ENCODE measurements at places on chromosomes 7 and 10.

DNA sequence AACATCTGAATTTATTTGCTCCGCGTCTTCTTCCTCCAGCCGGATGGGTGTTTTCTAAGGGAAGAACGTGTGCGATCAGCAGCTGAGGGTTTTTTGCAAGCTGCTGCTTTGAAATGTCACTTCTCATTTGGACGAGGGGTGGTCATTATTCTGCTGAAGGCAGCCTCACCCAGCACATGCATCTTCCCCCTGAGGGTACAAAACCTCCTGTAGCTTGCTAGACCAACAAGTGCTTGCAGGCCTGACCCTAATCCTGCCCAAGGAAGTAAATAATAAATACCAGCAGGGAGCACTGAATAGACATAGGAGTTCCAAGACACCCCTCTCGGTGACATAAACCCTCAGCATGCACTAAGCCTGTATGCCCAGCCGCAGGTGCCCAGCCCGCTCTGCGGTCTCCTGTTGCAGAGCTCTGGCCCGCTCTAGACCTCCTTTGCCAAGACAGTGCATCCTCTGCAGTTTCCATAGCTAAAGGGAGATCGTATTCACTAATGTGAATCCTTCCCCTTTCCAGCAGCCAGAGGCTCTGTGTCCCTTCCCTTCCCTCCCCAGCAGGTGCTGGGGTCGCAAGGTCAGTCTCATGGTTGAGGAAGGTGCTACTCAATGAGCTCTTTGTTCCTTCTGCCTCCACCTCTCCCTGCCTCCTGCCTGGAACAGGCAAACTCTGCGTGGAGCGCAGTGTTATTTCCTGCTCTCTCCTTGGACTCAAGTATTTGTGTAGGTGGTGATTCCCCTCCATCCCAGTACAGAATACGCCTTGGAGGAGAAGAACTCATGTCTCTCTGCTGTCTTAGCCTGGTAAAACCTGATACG is 36.6 kb downstream of the SBDS start:
- no peak for DNase-seq

- no peak for DNase-seq
These were observed 127.1 kb upstream of the CHST15 start for GRCh38 chr10:124220547-124220946.

GRCh38 chr10:72567421-72567820 is 58.5 kb downstream of the MICU1 start:
- DNase-seq = no peak

DNA sequence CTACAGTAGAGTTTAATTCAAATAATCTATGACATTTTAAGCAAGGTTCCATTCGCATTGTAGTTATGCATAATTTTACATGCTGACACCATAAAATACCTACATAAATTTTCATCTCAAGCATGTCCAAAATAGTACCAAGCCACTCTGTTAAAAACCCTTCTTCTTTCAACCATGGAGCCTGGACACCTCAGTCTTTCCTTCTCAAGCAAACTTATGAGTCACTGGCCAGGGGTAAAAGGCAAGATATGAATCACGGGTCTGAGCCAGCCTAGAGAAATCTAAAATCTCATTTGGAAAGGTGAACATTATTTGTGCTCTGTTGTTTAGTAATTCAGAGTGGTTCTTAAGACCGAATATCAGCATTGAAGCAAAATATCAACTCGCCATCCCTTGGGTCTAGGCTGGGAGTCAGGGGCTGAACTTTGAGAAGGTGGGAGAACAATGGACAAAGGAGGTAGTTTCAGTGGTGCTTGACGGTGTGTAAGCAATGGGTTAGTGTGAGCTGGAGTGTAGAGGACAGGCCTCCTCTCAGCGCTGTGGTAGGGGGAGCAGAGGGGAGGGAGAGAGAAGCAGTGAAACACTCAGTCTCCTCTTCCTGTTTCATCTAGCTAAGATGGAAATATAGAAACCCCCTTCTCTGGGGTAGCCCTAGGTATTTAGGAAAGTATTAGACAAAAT is 19.1 kb upstream of the GPAM start:
- DNase-seq = no peak

- DNase-seq = no peak
These were observed 32.1 kb downstream of the SGCE start for GRCh38 chr7:94623820-94624219.

DNA sequence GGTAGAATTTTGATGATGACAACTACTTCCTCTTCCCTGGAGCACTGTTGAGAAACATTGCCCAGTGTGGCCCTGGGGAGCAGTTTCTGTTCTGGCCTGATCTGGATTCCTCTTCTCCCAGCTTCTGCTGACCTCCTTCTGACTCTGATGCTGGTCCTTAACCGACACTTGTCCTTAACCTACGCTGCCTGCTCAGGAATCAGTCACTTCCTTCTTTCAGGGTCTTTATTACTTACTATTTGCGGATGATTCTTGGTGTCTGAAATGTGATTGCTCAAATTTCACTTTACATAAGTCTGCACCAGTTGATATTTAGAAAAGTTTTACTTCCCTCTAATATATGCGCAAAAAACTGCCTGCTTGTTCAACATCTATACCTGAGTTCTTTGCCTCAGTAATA is 164.1 kb downstream of the PTEN start:
- DNase-seq = no peak

- DNase-seq = no peak
These were observed 63.1 kb downstream of the CYTH3 start for GRCh38 chr7:6209340-6209739.

GRCh38 chr10:35942057-35942456 is 300.0 kb upstream of the FZD8 start:
- DNase-seq = no peak

DNA sequence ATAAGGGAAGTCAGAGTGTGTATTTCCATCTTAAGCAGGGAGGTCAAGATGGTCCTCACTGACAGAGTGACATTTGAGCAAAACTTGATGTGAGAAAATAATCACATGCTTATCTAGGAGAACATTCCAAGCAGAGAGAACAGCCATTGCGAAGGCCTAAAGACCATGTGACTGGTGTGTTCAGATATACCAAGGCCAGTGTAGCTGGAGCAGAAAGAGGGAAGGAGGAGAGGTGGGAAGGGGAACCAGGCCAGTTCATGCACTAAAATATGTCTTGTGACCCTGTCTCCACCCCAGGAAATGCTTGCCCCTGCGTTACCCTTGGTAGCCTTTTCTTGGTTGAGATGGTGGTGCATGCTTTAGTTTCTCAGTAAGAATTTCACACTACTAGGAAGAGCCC is 77.4 kb downstream of the CACNB2 start:
- no peak for DNase-seq

- peak; percentile 31 for DNase-seq
These were observed 175.1 kb downstream of the COBL start for GRCh38 chr7:51141451-51142003.

DNA sequence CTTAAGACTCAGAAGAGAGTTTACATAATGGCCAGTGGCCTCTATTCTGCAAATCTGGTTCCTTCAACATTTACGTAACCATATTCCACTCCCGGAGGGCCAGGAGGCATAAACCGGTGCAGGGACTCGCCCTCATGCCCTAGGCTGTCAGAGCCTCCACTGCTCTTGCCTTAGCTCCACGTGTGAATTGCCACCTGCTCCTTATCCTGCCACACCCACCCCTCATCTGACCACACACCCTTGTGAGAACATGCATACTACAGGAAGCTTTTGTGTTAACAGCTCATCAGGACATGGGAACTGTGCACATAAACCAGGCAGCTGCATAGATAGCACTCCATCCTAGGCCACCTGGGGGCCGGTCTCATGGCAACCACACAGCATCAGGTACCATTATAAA is 146.7 kb upstream of the PFKP start:
- DNase-seq = no peak

DNA sequence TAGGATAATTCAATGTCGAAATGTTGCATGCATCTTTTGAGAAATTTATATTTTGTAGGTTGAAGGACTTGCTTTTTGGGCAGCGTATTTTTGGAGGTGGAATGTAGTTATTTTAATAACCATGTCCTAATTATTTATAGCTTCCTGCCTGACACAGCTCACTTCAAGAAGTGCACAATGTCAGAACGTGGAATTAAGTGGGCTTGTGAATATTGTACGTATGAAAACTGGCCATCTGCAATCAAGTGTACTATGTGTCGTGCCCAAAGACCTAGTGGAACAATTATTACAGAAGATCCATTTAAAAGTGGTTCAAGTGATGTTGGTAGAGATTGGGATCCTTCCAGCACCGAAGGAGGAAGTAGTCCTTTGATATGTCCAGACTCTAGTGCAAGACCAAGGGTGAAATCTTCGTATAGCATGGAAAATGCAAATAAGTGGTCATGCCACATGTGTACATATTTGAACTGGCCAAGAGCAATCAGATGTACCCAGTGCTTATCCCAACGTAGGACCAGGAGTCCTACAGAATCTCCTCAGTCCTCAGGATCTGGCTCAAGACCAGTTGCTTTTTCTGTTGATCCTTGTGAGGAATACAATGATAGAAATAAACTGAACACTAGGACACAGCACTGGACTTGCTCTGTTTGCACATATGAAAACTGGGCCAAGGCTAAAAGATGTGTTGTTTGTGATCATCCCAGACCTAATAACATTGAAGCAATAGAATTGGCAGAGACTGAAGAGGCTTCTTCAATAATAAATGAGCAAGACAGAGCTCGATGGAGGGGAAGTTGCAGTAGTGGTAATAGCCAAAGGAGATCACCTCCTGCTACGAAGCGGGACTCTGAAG is 620 bp downstream of the ZRANB1 start:
- DNase-seq = no peak

GRCh38 chr10:79142064-79142491 is 73.3 kb downstream of the ZMIZ1 start:
- peak; percentile 75 for DNase-seq

DNA sequence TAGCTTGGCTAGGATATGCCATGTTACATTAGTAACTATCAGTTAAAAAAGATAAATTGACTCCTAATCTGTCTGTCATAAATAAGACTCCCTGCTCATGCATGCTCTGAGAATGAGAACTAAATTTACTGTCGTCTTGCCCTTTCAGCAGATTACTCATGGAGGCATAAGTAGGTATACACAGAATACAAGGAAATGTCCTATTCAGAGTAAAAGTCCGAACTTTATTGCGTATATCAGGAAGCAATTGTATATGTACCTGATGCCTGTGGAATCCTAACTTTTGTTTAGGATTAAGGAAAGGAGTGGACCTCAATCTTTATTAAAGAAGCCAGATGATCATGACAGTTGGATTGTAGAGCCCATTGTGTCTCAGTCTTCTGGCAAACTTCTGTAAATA is 118.6 kb downstream of the THSD7A start:
- DNase-seq = no peak

- DNase-seq = no peak
These were observed 133.1 kb downstream of the CD36 start for GRCh38 chr7:80771523-80771922.

DNA sequence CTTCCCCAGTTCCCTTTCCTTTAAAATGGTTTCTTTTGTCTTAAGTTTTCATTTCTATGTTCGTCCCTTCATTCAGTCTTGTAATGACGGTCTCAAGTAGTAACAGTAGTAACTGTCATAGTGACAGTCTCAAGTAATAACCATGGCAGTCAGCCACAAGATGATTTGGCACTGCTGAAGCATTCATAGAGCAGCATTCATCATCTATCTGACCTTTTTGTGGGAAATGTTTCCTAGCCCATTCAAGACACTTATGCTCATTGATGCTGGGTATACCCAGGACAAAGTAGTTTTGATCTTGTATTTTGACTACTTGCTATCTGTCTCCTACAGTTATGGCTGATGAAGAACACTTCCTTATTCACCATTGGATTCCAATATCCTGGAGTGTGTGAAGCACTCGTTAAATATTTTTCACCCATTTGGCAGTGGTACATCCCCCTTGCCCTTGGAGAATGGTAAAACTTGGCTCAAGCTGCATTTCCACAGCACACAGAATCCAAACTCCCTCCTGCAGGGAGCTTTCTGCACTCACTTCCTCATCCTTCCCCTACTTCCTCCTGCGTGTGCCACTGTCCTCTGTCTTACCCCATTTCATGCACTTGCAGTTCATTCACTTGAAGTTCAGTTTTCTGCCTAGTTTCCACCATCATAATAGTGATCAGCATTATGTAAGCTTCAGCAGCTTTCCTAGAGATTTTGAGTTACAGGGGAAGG is 19.0 kb downstream of the GIMAP4 start:
- DNase-seq = no peak

- no peak for DNase-seq
These were observed 102.1 kb upstream of the KCND2 start for GRCh38 chr7:120170834-120171233.

GRCh38 chr7:138865843-138866242 is 67.8 kb upstream of the ATP6V0A4 start:
- DNase-seq = no peak

DNA sequence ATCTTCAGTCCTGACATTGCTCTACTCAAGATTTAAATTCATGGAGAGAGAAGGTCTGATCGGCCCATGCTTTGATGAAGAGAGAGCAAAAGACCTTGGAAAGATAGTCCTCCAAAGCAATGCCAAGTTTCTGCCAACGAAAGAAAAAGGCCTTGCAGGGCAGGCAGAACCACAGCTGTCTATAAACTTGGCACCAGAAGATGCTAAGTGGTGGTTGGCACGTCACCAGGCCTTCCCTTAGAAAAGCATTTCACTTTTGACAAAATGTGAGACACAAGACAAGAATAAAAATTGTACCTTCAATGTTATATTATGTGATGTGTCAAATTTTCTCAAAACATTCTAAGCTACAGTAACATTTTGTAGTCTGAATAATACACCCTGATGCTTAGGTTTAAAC is 42.0 kb upstream of the FGFR2 start:
- no peak for DNase-seq

All from right hindlimb (tissue), 1 donor.